ENCODE measurements at places on chromosomes 7 and 10.

DNA sequence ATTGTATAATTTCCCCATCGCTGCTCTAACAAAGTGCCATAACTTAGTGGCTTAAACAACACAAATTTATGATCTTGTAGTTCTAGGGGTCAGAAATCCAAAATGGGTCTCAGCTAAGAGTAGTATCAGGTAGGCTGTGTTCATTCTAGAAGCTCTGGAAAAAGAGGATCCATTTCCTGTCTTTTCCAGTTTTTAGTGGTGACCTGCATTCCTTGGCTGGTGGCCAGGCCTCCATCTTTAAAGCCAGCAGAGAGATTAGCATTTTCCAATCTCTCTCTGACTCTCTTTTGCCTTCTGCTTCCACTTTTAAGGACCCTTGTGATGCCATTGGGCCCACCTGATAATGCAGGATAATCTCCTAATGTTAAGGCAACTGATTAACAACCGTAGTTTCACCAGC lies 41.0 kb upstream of the C10orf120 start:
- no peak for DNase-seq

DNA sequence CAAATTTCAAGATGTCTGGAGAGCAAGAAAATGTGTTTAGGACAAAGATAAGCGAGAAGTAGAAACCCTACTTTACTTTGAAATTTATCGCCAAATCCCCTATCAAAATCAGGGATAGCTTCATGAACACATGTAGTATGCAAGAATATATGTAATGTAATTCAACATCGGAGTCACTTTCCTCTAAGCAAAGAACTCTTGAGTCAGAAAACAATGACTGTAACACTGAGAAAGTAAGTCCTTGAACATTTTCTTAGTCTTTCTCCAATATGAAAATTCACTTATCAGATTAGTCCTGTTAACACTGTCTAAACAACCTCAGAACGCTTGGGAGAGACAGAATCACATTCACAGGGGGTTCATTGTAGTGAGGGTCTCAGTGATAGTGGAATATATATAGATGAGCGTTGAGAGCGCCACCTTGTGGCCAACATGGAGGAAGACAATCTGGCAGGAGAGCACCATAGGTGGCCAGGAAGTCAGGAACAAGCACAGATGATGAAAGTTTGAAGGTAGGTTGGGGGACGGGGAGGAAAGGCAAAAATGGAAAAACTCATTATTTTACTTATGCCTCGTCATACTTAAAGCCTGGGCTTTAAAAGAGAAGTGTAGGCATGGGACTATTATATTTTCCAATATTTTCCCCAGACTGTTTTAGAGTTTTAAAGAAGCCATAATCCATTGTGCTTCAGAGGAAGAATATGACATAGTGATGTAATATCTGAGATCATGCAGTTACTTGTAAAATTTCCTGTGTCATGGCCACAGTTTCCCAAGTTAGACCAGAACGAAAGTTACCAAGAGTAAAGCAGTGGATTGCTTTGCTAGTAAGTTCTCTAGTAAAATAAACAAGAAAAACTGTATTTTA lies 115.5 kb upstream of the GNAI1 start:
- peak; percentile 47 for DNase-seq

- DNase-seq, result no peak
These were observed 15.2 kb downstream of the PDGFA start for GRCh38 chr7:504221-505111.

DNA sequence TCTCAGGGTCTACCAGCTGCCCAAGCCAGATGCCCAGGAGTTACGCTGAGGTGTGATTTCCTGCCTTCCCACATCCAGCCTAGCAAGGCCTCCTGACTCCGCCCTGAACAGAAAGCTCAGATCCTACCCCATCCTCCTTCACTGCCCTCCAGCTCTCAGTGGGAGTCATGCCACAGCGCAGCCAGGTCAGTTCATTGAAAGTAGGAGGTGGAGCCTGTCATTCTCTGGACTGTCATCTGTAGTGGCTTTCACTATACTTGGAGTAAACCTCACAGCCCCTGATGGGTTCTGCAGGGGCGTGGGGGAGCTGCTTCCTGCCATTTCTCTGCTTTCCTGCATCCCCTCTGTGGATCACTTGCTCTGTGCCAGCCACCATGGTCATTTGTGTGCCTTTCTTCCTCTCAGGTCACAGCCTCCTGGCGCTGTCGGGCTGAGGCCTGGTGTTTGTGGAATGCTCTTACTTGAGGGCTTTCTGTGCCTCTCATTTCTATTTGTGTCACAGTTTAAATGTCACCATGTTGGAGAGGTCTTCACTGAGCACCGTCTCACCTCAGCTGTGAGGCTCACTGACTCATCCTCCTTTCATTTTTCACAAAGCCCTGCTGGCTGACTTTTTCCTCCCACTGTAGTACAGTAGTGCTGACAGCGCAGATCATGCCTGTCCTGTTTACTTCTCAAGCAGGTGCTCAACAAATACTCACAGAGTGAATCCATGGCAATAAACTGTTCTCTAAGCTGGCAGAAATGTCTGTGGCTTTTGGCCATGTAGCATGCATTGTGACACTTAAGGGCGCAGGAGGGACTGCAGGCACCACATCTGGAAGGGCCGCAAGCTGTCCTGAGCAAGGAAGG lies 61.0 kb upstream of the TMEM248 start:
- no peak for DNase-seq

DNA sequence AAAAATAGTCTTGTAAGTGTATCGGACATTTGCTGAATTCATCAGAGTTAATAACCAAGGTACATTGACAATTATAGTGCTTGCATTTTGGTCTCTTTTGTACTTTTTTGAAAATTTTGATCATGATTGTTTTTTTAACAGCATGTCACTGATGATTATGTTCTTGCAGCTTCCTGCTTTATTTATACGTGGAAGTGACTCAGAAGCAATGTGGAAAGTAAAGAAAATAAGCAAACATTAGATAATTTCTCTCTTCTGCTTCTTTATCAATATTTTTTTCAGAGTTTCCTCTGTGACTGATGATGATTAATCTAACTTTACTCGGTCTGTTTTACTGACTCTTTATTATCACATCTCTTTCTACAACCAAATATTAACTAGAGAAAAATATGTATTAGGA lies 1351.9 kb downstream of the REEP3 start:
- no peak for DNase-seq

GRCh38 chr7:30804078-30804661 lies 33.0 kb downstream of the MINDY4 start:
- DNase-seq, result no peak

GRCh38 chr10:34522546-34522945 lies 292.6 kb downstream of the PARD3 start:
- DNase-seq, result no peak

- no peak for DNase-seq
These were observed 202.2 kb downstream of the CACNA2D1 start for GRCh38 chr7:82241356-82241755.

GRCh38 chr7:73828972-73829371 lies 1.8 kb upstream of the CLDN4 start:
- no peak for DNase-seq

DNA sequence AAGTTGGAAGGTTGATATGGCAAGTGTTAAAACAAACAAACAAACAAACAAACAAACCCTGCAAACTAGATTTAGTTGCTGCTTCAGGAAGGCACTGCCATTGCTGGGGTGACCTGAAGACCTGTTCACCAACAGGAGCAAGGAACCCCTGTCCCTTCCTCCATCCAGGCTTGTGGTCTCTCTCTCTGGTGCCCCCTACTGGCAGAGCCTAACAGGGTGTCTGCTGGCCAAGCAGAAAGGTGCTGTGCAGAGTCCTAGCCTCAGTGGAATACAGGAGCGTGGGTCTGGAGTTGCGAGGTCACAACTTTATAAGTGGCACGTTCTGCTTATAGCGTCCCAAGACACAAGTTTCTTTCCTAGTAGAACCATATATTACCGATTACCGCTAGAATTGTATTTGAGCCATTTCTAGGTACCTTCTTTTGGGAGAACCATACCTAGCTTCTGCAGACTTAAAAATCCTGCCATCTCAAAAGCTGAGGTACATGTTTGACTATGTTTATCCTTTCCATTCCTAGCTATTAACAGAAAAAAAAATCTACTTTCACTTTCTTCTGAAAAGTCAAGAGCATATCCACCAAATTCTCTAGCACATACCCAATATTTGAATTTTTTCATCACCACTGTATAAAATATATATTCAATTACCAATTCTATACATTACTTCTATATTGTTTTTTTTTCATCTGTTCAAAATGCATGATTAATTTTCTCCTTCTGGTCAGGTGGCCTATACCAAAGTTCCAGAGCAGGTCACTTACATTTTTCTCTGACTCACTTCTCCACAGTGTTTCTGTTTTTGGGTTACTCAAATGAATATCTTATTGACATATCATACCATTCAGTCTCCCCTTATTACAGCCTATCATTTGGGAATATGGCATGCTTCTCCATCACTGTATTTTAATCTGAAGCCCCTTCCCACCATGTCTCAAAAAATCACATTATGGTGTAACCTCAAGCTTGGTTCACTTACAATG lies 29.1 kb upstream of the CALD1 start:
- DNase-seq, result no peak

GRCh38 chr7:74579800-74580685 lies 77.5 kb upstream of the GTF2I start:
- peak; percentile 57 for DNase-seq

- no peak for DNase-seq
These were observed 43.7 kb downstream of the FAM53B start for GRCh38 chr10:124700293-124701037.

GRCh38 chr10:78706256-78706655 lies 362.5 kb upstream of the ZMIZ1 start:
- DNase-seq, result no peak

DNA sequence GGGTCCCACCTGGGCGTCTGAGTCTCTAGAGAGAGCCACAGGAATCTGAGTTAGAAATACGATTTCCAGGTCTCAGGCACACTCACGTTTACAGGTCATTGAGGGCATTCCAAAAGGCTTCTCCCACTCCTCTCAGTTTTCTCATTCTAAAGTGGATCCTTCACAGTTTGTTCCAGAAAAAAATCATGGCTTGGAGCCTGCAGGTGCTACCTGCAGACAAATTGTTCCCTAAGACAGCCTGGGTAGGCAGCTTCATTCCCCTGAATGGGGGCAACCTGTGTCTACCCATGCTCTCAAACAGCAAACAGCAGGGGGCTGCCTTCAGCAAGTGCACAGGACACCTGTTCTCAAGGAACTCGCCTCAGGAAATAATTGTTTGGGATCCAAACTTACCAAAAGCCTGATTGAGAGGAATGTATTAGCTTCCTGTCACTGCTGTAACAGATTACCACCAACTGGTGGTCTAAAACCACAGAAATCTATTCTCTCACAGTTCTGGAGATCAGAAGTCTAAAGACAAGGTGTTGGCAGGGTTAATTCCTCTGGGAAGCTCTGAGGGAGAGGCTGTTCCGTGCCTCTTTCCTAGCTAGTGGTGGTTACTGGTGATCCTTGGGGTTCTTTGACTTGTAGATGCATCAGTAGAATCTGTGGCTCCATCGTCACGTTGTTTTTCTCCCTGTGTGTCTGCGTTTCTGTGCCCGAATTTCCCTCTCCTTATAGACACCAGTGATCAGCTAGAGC lies 117.2 kb downstream of the RAB11FIP2 start:
- peak; percentile 4 for DNase-seq

DNA sequence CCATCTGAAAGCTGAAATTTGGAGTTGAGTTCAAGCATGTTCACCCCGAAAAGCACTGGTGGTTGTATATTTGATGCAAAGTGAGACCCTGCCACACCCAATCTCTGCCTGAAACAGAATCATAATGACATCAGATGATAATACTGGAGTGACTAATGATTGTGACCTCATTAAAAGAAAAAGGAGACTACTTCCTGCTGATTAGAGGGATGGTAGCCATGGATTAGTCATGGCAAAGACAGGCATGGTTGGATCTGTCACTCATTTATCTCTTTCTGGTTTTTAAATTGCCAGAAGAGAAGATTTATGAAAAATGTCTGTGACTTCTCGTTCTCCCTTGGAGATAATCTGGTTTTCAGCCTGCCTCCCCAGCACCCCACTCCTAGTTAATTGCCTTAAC lies 101.2 kb downstream of the BAMBI start:
- no peak for DNase-seq

- DNase-seq, result no peak
These were observed 969.7 kb downstream of the GATA3 start for GRCh38 chr10:9024210-9024609.

- DNase-seq, result no peak
These were observed 51.8 kb downstream of the PYROXD2 start for GRCh38 chr10:98363220-98363619.

- DNase-seq, result no peak
These were observed 170.6 kb downstream of the ARHGAP21 start for GRCh38 chr10:24553051-24553612.

DNA sequence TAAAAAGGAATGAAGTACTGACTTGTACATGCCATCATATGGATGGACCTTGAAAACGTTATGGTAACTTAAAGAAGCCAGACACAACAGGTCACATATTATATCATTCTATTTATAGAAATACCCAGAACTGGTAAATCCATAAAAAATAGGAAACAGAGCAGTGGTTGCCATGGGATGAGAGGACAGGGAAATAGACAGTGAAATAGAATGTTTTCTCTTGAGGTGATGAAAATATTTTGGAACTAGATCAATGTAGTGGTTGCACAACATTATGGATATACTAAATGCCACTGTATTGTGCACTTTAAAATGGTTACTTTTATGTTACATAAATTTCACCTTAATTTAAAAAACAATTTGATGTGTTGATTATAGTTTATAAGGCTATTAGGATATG lies 318.5 kb downstream of the THSD7A start:
- DNase-seq, result no peak

GRCh38 chr7:38396852-38397251 lies 123.4 kb upstream of the TARP start:
- no peak for DNase-seq

- no peak for DNase-seq
These were observed 136.5 kb downstream of the EPC1 start for GRCh38 chr10:32210306-32211045.

DNA sequence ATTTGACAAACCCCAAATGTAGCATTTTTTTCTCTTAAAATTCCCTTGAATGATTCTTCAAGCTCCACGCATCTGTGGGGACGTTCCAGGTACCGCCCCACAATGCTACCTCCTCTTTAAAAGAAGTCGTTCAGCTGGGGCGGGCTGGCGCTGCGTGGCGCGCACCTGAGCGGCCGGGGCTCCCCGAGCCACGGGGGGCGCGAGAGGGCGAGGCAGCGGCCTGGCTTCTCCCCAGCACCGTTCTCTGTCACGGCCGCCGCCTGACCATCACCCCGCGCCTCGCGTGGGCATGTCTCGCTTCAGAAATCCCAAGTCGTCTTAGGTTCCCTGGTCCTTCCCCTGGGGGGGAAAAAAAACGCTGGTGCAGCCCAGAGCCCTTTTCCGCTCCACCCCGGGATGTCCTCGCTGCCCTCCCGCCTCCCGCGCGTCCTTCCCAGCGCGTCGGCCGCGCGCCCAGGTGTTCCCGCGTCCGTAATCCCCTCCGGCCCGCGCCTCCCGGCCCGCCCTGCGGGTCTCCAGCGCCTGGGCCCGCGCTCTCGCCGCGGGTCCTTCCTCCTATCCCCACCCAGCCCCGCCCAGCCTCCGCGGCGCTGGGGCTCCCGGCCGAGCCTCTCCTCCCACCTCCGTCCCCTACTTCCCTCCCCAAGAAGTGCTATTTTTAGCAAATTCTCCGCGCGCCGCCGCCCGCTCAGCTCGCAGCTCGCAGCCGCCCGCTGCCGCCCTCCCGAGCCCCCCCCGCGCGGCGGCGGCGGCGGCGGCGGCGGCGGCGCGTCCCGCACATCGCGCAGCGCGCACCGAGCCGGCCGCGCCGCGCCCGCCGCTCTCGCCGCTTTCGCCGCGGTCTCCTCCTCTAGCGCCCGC lies 58.7 kb upstream of the PRPS1L1 start:
- DNase-seq, result peak; percentile 78

Measured in right kidney (tissue), 9 donors.